ENCODE measurements at places on chromosomes 16 and 17. TPM values are rescaled to one million over a fixed set of nuclear protein-coding genes. Genes with fewer than 3 reads are reported as not detected.

The CD300LF gene
- total RNA-seq = not detected

The SLC13A2 gene
- not detected for total RNA-seq

The PTX4 gene
- 0.21 TPM for total RNA-seq

DNA sequence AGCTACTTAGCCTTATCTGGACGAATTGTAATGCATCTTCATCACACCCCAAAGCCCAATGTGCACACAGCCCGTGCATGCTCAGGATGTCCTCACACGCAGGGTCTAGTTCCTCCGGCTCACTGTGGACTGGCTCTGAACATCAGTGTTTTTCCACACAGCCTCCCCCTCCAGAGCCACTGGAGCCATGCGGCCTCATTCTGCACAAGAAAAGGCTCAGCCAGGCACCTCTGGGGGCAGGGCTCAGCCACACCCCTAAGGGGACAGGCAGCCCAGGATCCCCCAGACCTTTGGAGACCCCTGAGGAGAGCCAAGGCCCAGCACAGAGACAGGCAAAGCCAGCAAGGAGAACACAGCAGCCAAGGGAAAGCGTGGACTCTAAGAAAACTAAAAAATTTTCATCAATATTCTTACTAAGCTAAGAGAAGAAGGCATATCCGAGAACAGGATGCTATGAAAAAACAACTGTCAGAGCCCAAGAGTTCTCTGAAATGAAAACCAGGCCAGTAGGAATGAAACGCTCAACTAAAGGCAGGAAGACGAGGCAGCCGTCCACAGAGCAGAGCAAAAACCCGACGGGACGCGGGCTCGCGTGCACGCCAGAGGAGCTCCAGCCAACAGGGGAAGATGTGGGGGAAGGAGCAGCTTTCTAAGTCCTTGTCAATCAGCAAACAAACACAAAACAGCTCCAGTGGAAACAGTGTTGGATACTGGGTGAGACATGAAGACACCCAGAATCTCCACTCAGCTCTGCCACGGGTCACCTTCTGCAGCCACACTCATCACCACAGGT is 34.5 kb downstream of the MAP1LC3B start:
- no peak for DNase-seq

DNA sequence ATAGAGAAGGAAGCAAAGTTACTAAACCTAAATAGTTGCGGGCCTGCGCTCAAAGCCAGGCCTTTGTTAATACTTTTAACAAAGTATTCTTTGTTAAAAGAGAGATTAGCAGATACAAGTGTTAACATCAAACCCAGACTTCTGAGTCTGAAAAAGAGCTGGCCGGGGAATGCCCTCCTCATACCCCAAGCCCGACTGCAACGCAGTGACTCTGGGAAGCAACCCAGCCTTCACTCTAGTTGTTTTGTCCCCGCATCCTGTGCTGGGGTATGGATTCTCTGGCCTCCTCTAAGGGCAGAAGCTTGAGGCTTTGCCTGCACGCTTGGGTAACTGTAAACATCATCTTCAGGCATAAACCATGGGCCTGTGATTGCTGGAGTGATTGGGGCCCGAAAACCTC is 48.3 kb downstream of the ADCY7 start:
- no peak for DNase-seq

- DNase-seq = no peak
These were observed 160.9 kb downstream of the MAP2K6 start for GRCh38 chr17:69575346-69575761.

DNA sequence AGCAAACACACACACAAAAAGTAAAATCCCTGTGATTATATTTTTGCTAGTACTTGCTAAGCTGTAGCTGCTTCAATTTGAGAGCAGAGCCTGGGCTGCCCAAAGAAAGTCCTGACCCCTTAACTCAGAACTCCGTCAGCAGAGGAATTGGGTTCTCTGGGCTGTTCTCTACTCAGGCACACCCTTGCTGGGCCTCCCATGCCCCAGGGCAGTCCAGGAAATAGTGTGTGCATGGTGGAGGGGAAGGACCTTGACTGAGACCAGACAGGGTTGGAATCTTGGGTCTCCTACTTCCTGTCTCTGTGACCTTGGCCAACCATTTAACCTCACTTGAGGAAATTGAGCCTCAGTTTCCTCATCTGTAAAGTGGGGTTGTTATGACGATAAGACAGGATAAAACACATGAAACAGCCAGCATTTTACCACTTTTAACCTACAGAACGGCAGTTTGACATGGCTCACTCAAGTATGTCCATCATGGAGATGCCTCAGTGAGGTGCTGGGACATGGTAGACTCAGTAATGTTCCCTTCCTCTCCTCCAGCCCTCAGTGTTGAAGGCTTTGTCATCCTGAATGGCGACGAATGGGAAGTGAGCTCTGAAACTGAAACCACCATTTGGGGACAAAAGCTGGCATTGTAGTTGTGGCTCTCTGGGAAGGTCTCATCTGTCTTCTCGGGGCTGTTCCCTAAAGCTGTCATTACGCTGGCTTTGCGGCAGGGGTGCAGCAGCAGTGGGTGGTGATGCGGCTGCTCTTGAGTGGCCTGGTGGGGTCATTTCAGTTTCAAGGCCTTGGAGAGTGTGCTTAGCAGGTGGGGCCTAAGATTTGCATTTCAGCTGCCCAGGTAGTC is 74.9 kb downstream of the CMIP start:
- no peak for DNase-seq

Data from endothelial cell (in vitro differentiated cells).